ENCODE measurements at places on chromosomes 5 and 9. TPM values are rescaled to one million over a fixed set of nuclear protein-coding genes. Genes with fewer than 3 reads are reported as not detected.

DNA sequence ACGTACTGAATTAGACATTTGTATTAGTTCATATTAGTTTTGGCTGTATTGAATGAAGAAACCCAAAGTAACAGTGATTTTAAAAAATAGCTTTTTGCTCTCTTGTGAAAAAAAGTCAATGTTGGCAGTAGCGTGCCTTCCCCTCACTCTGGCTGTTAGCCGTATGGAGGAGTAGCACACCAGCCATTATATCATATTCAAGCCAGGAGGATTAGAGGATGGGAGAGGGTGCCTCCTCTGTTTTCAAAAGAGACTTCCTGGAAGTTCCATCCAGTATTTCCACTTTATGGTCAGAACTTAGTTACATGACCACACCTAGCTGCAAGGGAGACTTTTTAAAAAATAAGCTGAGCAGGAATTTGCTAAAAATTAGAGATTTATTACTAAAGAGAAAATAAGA lies 41.2 kb downstream of the GPR21 start:
- no peak for DNase-seq

- DNase-seq, result no peak
Observed at GRCh38 chr9:127808347-127809001, 5.8 kb downstream of the FPGS start.

DNA sequence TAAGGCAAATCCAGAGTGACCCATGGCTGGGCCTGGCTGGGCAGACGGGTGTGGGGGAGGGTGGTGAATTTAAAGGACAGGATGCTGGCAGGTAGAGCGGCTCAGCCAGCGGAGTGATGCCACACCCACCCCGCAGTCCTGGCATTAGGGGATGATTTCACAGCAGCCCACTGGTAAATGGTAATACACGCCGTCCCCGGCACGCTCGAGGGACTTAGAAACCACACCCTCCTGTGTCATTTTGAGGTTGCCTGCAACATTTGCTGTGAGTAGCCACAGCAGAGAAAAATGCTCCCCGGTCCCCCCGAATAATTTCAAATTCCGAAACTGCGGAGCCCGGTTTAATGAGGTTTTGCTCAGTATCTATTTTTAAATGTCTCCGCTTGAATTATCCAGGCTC lies 71.3 kb upstream of the FCN2 start:
- no peak for DNase-seq

GRCh38 chr5:171850324-171850947 lies 64.8 kb downstream of the SMIM23 start:
- no peak for DNase-seq

GRCh38 chr9:22148528-22148875 lies 139.4 kb upstream of the CDKN2B start:
- DNase-seq, result no peak

- no peak for DNase-seq
Observed at GRCh38 chr5:137203011-137203632, 296.0 kb downstream of the SPOCK1 start.

DNA sequence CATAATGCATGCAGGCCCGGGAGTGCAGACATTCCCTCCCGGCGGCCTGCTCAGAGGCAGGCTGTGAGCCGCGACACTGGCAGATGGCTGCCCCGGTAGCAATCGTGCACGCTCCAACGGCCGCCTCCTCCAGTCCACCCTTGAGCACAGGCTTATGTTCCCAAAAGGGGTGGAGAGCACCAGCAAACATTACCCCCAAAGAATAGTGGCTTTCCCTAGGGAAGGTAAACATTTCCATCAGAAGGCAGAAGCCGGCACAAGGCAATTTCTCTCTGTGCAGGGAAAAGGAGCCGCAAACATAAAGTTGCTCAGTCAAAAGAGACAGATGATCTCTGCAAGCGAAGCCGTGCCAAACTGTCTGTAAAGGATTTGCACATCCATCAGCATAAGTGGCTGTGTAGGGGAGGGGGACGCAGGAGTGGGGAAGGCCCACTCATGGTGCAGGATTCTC lies 92.5 kb downstream of the SIL1 start:
- no peak for DNase-seq

- DNase-seq, result no peak
Observed at GRCh38 chr9:92512622-92513021, 23.2 kb downstream of the ECM2 start.

DNA sequence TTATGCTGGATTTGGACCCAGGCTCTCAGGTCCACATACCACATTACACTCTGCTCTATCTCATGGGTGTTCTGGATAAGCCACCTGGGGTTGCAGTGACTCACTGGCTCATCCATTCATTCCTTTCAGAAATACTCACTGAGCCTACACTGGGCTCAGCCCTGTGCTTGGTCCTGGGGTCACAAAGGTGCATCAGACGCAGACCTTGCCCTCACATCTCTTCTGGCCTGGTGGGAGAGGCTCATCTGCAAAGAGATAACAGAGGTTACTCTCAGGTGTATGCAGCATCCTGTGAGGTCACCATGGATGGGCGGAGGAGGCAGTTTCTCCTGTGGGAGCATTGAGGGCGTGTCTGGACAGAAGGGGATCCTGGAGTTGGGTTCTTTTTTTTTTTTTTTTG lies 12.1 kb downstream of the CDHR2 start:
- DNase-seq, result no peak

GRCh38 chr5:96474073-96474472 lies 41.0 kb upstream of the PCSK1 start:
- no peak for DNase-seq

DNA sequence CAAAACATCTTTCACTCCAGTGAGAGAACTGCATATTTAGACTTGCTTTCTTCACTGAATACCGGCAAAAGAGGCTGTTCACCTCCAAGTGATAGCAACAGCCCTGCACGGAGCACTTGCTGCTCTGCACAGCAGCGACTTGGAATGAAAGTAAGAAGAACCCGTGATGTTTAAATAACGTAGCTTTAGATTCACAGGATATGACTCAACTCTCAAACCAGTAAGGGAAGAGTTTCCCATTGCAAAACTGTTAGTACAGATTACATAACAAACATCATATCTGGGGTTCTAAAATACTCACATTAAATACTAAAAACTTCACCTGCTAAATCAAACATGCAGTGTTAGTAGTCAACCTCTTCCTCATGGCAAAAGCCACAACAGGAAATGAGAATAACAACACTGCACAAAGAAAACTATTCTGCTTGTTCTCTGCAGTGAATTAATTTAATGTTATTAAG lies 203.4 kb downstream of the MCTP1 start:
- DNase-seq, result peak; percentile 91

GRCh38 chr5:150780816-150781221 lies 2.3 kb downstream of the SMIM3 start:
- no peak for DNase-seq

DNA sequence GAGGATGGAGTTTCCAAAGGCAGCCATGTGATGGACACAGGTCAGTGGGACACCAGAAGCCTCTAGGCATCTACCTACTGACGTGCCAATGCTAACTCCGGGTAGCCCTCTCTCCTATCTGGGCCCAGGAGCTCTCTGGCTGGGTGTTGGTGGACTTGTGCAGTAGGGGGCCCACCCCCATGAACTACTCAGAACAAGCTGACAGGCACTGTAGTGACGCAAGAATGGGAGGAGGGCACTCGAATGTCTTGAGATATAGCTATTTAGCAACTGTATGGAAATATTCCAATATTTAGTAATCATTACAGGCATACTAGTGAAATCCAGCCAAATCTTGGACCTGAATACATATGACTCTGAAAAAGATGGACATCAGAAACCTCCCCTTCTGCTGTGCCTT lies 5.7 kb upstream of the DOCK2 start:
- DNase-seq, result no peak

The GABRA1 gene
- not detected for total RNA-seq

The TNIP1 gene
- total RNA-seq, result 93.1 TPM

The TSPAN17 gene
- 36.5 TPM for total RNA-seq

The CTXN3 gene
- not detected for total RNA-seq

The TRIM7 gene
- total RNA-seq, result 7.6 TPM

The PAEP gene
- total RNA-seq, result not detected

Measured in dermis microvascular lymphatic vessel endothelial cell (primary cell).